ENCODE measurements at places on chromosomes 1 and 21.

- no peak for DNase-seq
Measured at GRCh38 chr1:212237651-212238050, 47.6 kb upstream of the PPP2R5A start.

- DNase-seq, result no peak
Measured at GRCh38 chr21:33380483-33380998, 22.7 kb upstream of the IFNGR2 start.

DNA sequence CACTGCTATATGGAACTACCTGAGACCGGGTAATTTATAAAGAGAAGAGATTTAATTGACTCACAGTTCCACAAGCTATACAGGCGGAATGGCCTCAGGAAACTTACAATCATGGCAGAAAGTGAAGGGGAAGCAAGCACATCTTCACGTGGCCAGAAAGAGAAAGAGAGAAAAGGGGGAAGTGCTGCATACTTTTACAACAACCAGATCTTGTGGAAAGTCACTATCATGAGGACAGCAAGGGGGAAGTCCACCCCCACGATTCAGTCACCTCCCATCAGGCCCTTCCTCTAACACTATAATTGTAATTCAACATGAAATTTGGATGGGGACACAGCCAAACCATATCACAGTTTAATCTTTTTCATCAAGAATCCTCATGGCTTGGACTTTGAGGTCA lies 339.2 kb upstream of the AJAP1 start:
- no peak for DNase-seq

DNA sequence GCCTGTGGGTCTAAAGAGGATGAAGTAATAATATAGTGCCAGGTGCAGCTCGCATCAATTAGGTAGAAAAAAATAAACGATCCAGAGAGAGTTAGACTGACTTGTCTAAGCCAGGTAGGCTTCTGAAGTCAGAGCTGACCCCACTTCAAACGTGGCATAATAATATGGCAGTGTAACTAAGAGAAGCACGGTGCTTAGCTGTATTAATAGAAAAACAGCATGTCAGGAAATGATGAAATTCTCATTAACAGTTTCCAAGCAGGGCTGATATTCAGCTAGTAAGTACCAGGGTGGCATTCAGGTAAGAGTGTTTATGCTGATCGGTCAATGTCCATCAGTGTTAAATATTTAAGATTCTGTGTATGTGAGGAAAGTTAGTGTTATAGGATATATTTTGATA lies 145.8 kb upstream of the SAMSN1 start:
- DNase-seq, result no peak

GRCh38 chr1:165632491-165632890 lies 1.5 kb downstream of the MGST3 start:
- DNase-seq, result no peak

GRCh38 chr1:155052439-155053395 lies 1.6 kb downstream of the ADAM15 start:
- peak; percentile 38 for DNase-seq

DNA sequence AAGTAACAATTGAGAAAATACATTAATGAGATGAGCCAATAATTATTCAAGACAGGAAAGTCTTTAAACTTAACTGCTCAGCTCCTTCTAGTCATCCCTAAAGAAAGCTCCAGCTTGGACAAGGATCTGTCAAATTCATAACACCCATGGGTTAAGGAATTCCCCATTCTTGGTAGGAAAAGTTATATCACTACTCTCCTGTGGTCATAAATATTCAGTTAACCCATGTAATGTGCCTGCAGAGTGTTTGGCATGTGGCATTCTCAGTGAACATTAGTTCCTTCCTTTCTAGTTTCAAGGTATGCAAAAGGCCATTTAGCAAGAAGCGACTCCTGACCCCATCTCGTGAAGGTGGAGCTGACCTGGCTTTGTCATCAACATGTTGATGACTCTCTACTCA lies 76.7 kb upstream of the VCAM1 start:
- no peak for DNase-seq

DNA sequence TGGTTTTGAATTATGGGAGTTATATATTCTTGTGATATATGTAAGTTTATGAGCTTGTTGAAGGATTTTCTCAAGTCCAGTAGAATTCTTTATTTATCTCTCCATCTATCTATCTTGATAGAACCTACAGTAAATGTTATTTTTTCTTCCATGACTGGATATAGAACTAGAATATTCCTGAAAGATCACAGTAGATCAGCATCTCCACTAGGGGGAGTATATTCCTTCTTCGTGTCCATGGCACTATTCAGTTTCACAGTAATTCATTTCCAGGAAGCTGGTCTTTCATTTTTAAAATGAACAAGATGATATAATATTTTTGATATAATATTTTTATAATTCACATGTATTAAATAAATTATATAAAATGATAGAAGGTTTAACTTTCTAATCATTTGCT lies 18.8 kb downstream of the TMPRSS15 start:
- DNase-seq, result peak; percentile 2
